ENCODE measurements at places on chromosomes 12 and 14. TPM values are rescaled to one million over a fixed set of nuclear protein-coding genes. Genes with fewer than 3 reads are reported as not detected.

ASPG gene
- total RNA-seq, result not detected

SYT1 gene
- 0.85 TPM for total RNA-seq

PLA2G1B gene
- total RNA-seq, result not detected

PRH2 gene
- not detected for total RNA-seq

ASB2 gene
- 0.16 TPM for total RNA-seq

PEBP1 gene
- 141 TPM for total RNA-seq

RGS6 gene
- total RNA-seq, result not detected

KLRG1 gene
- total RNA-seq, result 0.61 TPM

KRT83 gene
- not detected for total RNA-seq

KRT5 gene
- 9.4 TPM for total RNA-seq

PLEK2 gene
- total RNA-seq, result 2.6 TPM

SLC10A1 gene
- not detected for total RNA-seq

FOXA1 gene
- under 0.01 TPM for total RNA-seq

CCDC177 gene
- total RNA-seq, result not detected

SLCO1B3 gene
- total RNA-seq, result not detected

TMEM260 gene
- total RNA-seq, result 16.5 TPM

VRTN gene
- not detected for total RNA-seq

TAS2R9 gene
- not detected for total RNA-seq

TGM1 gene
- total RNA-seq, result 3.1 TPM

RPL10L gene
- not detected for total RNA-seq

KERA gene
- total RNA-seq, result not detected

GPX2 gene
- not detected for total RNA-seq

MTERF2 gene
- total RNA-seq, result 4.5 TPM

WNT5B gene
- 507 TPM for total RNA-seq

RNASE7 gene
- not detected for total RNA-seq

LRTM2 gene
- total RNA-seq, result not detected

CHGA gene
- not detected for total RNA-seq

OTOGL gene
- 0.36 TPM for total RNA-seq

RAPGEF3 gene
- 7.1 TPM for total RNA-seq

HPD gene
- not detected for total RNA-seq

PLXNC1 gene
- 46.6 TPM for total RNA-seq

KLRC3 gene
- not detected for total RNA-seq

FAM181A gene
- not detected for total RNA-seq

DENND5B gene
- 18.3 TPM for total RNA-seq

RIPK3 gene
- total RNA-seq, result 29.0 TPM

TPPP2 gene
- not detected for total RNA-seq

OASL gene
- total RNA-seq, result 0.49 TPM

TAS2R46 gene
- 6.8 TPM for total RNA-seq

ZNF705A gene
- not detected for total RNA-seq

CLEC4A gene
- total RNA-seq, result 0.81 TPM

INHBC gene
- total RNA-seq, result not detected

GALNT6 gene
- 48.9 TPM for total RNA-seq

MANSC4 gene
- not detected for total RNA-seq

PTPN21 gene
- 16.0 TPM for total RNA-seq

GLT1D1 gene
- not detected for total RNA-seq

CLEC4E gene
- total RNA-seq, result not detected

OR10G2 gene
- total RNA-seq, result not detected

BCL7A gene
- total RNA-seq, result 6.5 TPM

C12orf50 gene
- not detected for total RNA-seq

SLC6A15 gene
- total RNA-seq, result 10.8 TPM

SELPLG gene
- total RNA-seq, result 4.2 TPM

OVCH1 gene
- total RNA-seq, result not detected

NDRG2 gene
- 1.5 TPM for total RNA-seq

ACOT4 gene
- total RNA-seq, result 0.73 TPM
